ENCODE measurements at places on chromosomes 7 and 10.

- no peak for DNase-seq
These were observed 72.9 kb upstream of the ABCB5 start for GRCh38 chr7:20542594-20542993.

DNA sequence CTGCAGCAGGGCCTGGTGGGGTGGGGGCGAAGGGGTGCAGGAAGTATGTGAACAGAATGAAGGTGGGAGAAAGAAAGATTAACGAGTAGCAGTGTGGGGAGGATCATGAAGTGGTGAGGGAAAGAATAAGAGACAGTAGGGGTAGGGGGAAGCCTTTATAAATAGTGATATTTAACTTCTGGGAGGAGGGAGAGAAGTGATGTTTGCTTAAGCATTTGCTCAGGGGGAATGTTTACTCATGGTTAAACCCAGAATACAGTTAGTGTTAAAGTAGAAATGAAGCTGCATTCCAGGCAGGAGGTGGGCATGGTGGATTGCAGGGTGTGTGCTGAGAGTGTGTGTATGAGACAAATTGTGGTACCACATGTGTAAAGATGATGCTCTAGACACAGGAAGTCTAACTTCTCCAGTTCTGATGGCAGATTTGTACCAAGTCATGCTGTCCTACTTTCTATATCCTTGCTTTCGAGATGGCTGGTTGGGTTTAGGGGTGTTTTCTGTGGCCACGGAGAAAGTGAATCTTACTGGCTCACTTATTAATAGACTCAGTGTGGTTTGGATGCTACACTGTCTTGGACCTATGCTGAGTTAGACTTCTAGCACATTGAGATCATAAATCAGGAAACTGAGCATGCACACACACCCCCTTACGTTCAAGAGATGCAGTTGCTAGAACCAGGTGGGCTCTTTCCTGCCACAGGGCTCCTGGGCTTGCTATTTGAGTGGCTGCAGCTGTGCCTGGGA lies 10.6 kb upstream of the DNMBP start:
- no peak for DNase-seq

- no peak for DNase-seq
These were observed 1.9 kb downstream of the SEMA4G start for GRCh38 chr10:100970914-100971811.

DNA sequence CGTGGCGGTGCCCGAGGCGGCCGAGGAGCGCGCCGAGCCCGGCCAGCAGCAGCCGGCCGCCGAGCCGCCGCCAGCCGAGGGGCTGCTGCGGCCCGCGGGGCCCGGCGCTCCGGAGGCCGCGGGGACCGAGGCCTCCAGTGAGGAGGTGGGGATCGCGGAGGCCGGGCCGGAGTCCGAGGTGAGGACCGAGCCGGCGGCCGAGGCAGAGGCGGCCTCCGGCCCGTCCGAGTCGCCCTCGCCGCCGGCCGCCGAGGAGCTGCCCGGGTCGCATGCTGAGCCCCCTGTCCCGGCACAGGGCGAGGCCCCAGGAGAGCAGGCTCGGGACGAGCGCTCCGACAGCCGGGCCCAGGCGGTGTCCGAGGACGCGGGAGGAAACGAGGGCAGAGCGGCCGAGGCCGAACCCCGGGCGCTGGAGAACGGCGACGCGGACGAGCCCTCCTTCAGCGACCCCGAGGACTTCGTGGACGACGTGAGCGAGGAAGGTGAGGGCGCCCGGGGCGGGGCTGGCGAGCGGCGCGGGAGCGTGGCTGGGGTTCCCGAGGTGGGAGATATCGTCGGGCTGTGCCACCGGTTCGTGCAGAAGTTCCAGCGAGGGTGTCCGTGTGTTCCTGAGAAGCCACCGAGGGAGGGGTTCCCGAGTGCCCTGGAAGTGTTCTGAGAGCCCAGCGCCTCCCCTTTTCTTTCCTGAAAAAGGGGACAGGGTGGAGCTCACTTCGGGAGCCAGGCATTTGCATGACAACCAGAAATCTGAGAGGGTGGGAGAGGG lies 495 bp downstream of the EIF3B start:
- DNase-seq = peak; percentile 3

DNA sequence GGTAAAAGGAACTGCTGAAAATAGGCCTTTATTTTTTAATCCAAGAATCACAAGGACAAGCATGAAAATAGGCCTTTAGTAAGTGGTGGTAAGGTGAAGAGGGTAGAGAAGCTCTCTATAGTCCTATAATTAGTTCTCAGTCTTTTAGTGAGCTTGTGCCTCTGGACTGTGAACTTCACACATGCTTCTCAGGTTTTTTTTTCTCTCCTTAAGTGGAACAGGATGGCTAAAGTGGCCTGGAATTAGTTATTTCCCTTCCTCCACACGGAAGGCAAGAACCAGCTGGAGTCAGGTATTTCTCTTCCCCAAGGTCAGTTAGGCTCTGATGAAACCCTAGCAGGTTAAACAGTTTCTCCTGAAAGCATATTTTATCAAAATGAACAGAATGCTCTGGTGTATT lies 203.0 kb upstream of the MINDY3 start:
- no peak for DNase-seq

GRCh38 chr10:110609605-110610004 lies 34.5 kb upstream of the RBM20 start:
- no peak for DNase-seq

Measured in activated effector memory CD4-positive, alpha-beta T cell treated with Interleukin-2 at 50 U/mL for 16 hours (primary cell).